ENCODE measurements at places on chromosomes 5 and 9.

GRCh38 chr9:36487482-36488388, 85.0 kb upstream of the MELK start:
- DNase-seq, result peak; percentile 95

DNA sequence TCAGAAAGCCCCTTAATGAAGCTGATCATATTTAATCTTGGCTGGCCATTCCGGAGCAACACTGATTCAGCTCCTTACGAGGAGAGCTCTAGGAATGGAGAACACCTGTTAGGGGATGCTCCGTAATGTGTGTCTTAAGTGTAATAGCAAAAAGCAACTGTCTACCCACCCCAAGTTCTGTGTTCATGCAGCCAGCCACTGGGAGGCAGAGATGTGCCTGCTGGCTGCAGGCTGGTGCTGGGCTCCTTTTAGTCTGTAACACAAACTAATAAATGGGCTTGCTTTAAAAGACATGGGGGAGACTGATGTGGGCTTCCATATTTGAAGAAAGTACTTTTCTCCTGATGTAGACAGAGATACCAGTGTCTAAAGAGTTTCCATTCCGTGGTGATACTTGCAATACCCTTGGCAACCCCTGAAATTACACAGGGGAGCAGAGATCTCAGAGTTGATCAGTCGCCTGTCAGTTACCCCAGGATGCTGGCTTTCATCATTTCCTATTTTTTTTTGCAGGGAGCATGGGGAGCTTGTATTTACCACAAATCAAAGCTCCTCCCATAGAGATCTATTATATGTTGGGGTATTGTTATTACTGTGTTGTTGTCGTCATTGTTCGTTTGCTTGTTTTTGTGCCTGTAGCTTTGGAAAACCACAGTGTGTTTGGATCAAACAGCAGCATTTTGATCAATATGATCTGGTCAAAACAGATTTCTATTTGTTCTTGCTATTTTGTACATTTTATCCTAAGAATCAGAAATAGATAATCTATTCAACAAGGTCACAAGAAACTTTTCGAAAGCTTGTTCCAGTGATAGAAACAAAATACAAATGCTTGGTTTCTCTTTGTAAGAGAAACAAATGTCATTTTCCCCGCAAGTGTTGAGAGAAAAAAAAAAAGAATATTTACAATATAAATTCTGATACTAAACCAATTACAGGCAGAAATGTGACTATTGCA, 65.8 kb downstream of the MTX3 start:
- DNase-seq, result no peak

GRCh38 chr9:136621734-136622093, 41.0 kb upstream of the EGFL7 start:
- no peak for DNase-seq

- DNase-seq, result no peak
Observed at GRCh38 chr9:125807079-125807478, 59.9 kb downstream of the PBX3 start.

GRCh38 chr5:140246378-140247122, 56.4 kb downstream of the PFDN1 start:
- peak; percentile 63 for DNase-seq

Data from aorta (tissue), 5 donors.